ENCODE measurements at places on chromosomes 13 and 19.

GRCh38 chr13:87123987-87124784 lies 547.0 kb upstream of the SLITRK5 start:
- DNase-seq: peak; percentile 65

DNA sequence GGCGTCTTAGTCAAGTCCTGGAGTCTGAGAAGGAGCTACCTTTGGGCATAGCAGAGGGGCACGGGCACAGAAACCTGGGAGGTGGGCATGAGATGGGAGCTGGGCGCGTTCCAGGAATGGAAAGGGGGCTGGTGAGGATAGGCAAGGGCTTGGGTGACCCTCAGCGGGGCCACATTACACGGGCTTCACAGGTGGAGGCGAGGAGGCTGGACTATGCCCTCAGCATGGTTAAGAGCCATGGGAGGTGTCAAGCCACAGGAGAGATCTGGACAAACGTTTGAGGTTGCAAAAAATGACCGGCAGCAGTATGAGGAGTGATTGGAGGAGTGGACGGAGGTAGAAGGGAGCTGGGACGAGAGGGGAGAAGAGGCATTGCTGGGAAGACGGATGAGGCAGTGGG lies 21.5 kb downstream of the NECTIN2 start:
- DNase-seq: no peak

- no peak for DNase-seq
These were observed 64.0 kb downstream of the SERP2 start for GRCh38 chr13:44437356-44438233.

DNA sequence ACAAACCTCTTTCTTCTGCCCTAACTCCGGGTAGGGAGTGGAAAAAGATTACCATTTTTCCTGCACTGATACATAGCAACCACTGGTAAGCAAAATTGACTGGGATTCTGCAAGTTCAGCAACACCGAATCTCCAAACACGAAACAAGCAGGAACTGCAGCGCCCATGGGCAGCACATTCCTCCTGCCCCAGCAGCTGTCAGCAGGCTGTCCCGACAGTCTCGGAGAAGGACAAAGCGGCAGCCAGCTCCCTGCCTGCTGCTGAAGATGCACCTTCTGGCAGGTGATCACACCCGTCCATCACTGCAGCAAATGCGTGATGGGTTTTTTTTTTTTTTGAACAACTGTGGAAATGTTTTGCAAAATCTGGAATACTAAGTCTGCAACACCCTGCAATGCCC lies 6.7 kb downstream of the TMTC4 start:
- no peak for DNase-seq

DNA sequence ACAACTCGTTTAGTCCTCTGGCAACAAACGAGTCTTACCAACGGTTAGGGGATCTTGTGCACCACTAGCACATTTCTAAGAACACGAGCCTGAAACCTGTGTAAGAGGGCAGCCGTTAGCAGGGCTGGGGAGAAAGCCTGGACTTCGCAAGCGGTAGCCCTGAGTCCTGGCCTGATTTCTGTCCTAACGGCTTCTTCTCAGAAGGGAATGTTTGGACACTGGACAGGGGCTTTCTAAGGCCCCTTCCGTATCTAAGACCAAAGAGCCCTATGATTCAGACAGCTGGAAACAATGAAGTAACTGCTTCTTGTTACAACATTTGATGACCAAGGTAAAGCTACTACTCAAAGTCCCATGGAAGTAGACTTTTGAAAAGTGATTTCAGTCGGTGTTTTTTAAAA lies 2.2 kb downstream of the ANKRD10 start:
- no peak for DNase-seq

DNA sequence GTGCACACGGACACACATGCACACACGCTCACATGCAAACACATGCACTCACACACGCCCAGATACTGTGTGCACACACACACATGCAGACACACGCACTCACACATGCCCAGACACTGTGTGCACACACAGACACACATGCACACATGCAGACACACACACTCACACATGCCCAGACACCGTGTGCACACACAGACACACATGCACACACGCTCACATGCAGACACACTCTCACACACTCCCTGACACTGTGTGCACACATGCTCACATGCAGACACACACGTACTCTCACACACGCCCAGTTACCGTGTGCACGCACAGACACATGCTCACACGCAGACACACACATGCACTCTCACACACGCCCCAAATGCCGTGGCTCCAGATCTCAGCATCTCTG lies 137.2 kb upstream of the MCF2L start:
- no peak for DNase-seq

- no peak for DNase-seq
These were observed 14.5 kb upstream of the CERS4 start for GRCh38 chr19:8194528-8195267.

- DNase-seq: peak; percentile 42
These were observed 338.7 kb downstream of the IRS2 start for GRCh38 chr13:109447667-109448066.

GRCh38 chr19:52226652-52227051 lies 36.8 kb downstream of the PPP2R1A start:
- no peak for DNase-seq

- no peak for DNase-seq
These were observed 171.2 kb upstream of the UBL3 start for GRCh38 chr13:30021611-30022010.

- DNase-seq: no peak
These were observed 5.2 kb downstream of the LCP1 start for GRCh38 chr13:46176756-46177155.

GRCh38 chr13:51829568-51829899 lies 15.4 kb downstream of the TMEM272 start:
- no peak for DNase-seq
